ENCODE measurements at places on chromosomes 11 and 22.

DNA sequence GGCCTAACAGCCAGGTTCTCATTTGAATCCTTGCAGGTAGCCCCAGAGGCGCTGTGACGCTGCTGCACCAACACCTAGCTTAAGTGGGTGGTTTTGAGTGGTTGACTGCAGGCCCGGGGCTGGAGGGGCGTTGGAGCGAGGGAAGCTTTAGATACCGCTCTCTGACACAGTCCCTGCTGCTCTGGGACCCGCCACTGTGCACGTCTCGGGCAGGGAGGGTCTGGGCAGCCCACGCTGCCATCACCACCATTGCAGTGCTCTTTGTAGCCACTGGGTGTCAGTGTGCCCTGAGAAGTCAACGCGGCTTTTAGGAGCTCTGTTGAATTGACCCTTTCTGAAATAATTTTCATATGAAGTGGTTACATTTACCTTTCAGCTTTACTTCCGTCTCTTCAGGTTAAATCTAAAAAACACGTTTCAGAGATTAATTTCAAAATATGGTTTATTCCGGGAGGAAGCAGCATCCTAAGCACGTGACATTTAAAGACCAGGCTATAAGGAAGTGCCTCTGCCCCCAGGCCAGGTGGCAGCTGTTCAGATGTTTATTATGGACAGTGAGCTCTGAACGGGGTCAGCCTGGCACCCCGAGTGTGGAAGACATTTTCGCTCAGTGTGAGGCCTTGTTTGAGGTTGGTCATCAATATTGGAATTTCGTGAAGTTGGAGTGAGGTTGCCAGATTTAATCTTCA is 30.9 kb upstream of the PARVB start:
- DNase-seq, result peak; percentile 66

GRCh38 chr22:22214819-22215329 is 29.7 kb upstream of the VPREB1 start:
- no peak for DNase-seq

GRCh38 chr11:86802601-86803051 is 2.3 kb downstream of the PRSS23 start:
- no peak for DNase-seq

DNA sequence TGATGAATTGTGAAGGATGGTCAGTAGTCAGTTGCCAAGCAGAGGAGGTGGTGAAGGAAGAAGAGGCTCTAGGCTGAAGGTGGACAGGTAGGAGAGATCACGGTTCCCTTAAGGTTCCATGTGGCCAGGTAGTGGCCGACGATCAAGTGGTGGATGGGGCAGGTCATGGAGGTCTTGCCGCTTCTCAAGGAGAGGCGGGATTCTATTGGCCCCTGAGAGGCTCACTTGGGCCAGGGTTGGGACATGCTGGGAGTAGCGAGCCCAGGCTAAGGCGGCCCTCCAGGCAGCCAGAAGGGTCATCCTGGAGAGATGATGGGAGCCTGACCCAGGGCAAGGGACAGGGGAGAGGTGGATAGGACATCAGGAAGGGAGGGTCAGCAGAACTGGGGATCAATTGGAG is 20.9 kb upstream of the TMPRSS4 start:
- DNase-seq, result no peak

DNA sequence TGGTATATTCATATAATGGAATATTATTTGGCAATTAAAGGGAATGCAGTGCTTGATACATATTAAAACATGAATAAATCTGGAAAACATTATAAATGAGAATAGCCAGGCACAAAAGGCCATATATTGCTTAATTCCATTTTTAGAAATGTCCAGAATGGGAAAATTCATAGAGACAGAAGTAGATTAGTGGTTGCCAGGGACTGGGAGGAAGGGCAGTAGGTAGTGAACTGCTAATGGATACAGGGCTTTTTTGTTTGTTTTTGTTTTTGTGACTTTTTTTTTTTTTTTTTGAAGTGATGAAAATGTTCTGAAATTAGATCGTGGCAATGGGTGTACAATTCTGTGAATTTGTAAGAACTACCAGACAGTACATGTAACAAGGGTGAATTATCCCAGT is 86.1 kb downstream of the YAP1 start:
- DNase-seq, result no peak

GRCh38 chr22:24466716-24467328 is 28.3 kb upstream of the UPB1 start:
- DNase-seq, result no peak

- no peak for DNase-seq
Measured at GRCh38 chr11:8793114-8793777, 110.7 kb downstream of the RPL27A start.

GRCh38 chr11:46725338-46726205 is 6.6 kb downstream of the F2 start:
- no peak for DNase-seq

DNA sequence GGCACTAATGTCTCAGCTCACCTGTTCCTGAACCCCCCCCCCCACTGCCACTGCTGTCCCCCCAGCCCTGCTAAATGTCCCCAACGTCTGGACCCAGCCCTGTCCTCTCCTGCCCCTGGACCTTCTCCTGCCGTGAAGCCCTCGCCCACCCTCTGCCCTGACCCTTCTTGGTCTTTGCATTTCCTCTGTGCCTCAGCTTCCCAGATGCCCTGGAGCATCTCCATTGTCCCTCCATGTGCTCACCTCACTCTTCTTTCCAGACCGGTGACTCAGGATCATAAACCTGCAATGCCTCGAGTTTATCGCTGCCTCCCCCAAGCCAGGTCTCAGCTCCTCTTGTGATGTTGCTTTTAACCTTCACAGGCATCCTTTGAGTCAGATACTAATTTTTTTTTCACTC is 416.4 kb downstream of the BRD1 start:
- DNase-seq, result peak; percentile 23

DNA sequence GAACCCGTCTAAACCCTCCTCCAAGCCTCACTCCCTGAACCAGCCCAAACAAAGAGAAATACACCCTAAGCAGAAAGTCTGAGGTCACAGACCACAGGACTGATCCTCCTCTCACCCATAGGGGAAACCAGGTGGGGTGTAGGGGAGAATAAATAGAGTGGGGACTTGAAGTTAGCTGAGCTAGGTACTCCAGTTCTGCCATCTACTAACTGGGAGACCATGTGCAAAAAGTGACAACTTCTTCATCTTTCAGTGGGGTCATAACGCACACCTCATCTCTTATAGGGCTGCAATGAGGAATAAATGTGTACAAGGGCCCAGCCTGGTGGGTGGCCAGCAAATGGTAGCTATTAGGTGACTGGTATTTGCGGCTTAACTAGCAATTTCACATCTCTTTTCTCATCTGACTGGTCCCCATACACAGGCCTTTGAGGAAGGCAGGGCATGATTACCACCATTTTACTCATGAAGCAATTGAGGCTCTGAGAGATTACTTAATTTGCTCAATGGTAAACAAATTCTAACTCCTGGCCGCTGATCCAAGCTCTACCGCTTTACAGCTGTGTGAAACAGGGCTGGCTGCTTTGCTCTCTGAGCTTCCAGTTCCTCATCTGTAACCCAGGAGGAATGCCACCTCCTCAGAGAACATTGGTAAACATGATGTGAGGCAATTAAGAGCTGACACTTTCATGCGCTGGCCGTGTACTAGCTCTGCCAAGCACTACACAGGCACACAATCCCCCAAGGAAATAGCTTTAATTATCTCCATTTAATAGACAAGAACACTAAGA is 16.6 kb downstream of the TBC1D10A start:
- DNase-seq, result no peak

GRCh38 chr11:46541593-46542371 is 52.0 kb downstream of the AMBRA1 start:
- no peak for DNase-seq

DNA sequence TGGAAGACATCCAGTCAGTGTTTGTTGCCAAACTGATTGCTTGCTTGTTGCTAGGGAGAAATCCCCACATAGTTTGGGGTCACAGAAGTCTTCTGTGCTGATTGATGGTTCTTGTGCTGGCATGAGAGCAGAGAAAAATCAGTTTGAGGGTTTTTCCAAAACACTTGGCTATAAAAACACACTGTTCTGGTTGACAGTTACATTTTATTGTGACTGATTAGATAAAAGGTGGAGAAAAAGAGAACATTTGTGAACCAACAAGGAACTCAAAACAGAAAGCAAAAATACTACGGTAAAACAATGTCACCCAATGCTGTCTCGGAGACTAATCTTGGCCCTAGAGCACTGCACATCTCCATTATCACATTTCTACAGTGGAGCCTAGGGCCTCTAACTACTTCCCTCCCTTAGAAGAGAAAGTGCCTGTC is 14.4 kb upstream of the EIF4G2 start:
- DNase-seq, result no peak

DNA sequence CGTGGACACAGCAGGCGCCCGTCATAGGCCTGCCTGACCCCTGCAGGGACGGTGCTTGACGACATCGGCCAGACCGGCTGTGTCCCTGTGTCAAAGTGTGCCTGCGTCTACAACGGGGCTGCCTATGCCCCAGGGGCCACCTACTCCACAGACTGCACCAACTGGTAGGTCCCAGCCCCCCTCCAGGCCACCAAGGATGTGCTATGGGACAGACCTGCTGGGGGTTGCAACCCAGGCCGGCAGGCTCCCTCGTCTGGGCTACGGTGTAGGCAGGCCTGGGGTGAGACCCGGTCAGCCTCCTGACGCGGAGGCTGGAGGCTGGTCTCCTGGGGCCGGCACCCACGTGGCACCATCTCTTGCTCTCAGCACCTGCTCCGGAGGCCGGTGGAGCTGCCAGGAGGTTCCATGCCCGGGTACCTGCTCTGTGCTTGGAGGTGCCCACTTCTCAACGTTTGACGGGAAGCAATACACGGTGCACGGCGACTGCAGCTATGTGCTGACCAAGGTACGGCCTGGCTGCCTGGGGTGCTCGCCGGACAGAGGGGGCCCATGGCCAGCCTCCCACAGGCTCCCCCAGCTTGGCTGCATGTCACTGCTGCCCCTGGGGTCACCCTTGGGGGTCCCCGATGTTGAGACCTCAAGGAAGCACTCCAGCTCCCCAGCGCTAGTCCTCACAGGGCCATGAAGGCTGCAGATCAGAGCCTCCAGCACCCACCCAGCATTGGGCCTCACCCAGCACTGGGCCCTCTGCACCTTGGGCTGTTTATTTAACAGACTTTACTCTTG is 7.7 kb downstream of the MUC5AC start:
- no peak for DNase-seq

- DNase-seq, result peak; percentile 22
Measured at GRCh38 chr22:46906326-46907045, 144.0 kb downstream of the TBC1D22A start.

DNA sequence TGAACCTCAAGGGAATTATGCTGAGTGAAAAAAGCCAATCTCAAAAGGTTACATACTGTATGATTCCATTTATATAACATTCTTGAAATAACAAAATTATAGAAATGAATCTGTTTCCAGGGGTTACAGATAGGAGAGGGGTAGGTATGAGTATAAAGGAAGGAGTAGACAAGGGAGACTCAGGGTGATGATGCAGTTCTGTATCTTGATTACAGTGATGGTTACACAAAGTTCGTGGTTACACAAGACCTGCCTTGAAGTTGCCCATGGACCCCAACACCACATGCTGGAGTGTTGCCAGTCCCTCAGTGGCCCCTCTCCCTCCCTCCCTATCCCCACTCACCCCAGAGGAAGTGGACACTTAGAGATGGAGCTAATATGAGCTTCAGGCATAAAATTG is 20.3 kb downstream of the STK33 start:
- DNase-seq, result no peak

DNA sequence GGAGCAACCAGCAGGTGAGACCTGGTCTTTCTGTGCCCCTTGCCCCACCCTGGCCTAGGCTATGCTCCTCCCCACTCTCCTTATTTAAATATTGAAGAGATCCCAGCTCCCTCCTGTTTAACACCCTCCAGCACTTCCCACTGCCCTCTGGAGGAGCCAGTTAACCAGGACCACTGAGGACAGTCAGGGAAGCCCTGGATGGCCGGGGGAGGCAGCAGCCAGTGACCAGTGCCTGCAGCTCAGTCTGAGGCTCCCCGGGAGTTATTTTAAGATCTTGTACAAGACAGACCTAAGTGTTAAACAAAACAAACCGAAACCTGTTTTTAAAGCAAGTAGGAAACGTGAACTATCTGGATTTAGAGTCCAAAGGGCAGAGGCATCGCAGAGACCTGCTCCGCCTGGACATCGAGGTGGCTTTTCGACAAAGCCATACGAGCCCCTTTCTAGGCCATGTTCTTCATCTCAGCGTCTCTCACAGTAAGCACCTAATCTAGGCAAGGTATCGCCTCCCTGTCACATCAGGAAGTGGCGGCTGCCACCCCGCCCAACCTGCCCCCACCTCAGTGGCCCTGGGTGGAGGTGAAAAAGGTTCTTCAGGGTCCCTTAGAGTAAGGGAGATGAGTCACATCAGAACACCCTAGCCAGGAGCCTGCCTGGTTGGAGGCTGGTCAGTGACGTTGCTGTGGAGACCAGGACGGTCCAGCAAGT is 35.2 kb downstream of the TRMU start:
- peak; percentile 60 for DNase-seq

GRCh38 chr11:2314525-2315394 is 12.9 kb downstream of the TSPAN32 start:
- no peak for DNase-seq

GRCh38 chr11:73532310-73532709 is 65.6 kb downstream of the FAM168A start:
- no peak for DNase-seq

DNA sequence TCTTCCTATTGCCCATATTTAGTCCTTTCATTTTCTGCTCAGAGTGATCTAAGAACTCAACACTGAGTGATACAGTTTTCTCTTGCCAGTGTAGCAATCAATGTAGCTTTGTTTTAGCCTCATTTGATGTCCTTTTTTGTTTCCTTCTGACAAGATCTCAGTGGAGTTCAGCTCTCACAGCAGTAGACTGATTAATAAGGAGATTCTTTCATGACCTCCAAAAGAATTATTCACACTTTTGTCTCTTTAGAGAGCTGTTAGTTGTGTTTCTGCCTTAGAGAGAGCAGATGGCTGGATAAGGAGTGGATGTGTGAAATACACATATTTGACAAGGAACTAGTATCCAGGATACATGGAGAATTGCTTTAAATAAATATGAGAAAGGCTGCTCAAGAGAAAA is 6.6 kb upstream of the TMEM225 start:
- DNase-seq, result no peak

- DNase-seq, result no peak
Measured at GRCh38 chr11:112012874-112013273, 12.3 kb upstream of the DLAT start.

- no peak for DNase-seq
Measured at GRCh38 chr11:27868709-27869108, 168.5 kb upstream of the BDNF start.

Measured in activated CD8-positive, alpha-beta memory T cell treated with anti-CD3 and anti-CD28 coated beads, Interleukin-2, amount 10 ng/mL, durations not matched to agents 7 days and 5 days (primary cell).